ENCODE measurements at places on chromosomes 3 and 15. TPM values are rescaled to one million over a fixed set of nuclear protein-coding genes. Genes with fewer than 3 reads are reported as not detected.

DNA sequence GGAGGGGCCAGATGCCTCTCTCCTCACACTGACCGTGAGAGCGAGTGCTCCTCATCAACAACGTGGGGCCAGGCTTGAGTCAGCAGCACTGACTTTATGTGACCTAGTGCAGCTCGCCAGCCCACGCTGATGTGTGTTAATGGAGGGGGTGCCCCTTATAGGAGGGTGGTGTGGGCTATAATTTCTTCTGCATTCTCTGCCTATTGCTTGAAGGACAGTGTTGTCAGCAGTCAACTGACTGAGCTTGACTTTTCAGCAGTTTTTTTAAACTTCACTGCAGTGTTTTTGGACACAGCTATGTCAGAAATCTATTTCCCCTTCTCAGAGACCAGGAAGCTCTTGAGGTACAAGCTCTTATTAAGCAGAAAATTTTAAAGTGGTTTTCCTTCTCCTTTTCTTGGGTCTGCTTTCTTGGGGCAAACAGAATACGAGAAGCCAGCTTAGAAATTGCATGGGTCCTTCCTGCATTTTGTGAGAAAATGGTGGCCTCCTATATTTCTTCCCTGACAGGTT lies 304.8 kb upstream of the CTDSPL start:
- no peak overlapping the region for H3K27ac ChIP-seq
- no peak overlapping the region for H3K4me3 ChIP-seq
- no peak for DNase-seq
- no peaks in the 10 kb centered on the region for H3K27me3 ChIP-seq

GRCh38 chr15:83598031-83598430 lies 55.9 kb upstream of the ADAMTSL3 start:
- H3K27me3 ChIP-seq, result no peaks in the 10 kb centered on the region
- no peak overlapping the region for H3K4me3 ChIP-seq
- H3K27ac ChIP-seq, result no peak overlapping the region
- H3K4me1 ChIP-seq, result no peaks in the 10 kb centered on the region
- DNase-seq, result no peak
- H3K36me3 ChIP-seq, result no peaks in the 10 kb centered on the region

DNA sequence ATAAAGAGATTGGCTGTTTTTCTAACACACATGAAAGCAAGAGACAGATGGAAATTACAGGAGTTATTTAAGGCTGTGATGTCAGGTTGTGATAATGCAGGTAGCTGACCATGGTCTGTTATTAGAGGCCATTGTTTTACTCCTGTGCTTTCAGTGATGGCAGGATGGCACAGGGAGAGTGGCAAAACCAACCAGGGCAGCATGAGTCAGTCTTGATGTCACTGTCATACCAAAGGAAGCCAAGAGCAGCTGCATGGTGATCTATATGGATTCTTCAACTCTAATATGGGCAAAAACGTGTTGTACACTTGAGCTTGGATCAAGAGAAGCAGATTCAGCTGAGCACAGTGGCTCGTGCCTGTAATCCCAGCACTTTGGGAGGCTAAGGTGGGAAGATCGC lies 91.8 kb upstream of the LMOD3 start:
- H3K36me3 ChIP-seq, result peaks cover 19% of the 10 kb centered on the region
- H3K27ac ChIP-seq, result no peak overlapping the region
- DNase-seq, result no peak
- H3K4me1 ChIP-seq, result no peaks in the 10 kb centered on the region
- H3K4me3 ChIP-seq, result no peak overlapping the region
- no peaks in the 10 kb centered on the region for H3K27me3 ChIP-seq

Gene TTLL13
- 0.08 TPM for total RNA-seq

Gene REC114
- total RNA-seq, result not detected
